ENCODE measurements at places on chromosomes 3 and 15.

GRCh38 chr3:54134713-54135112 is 12.4 kb downstream of the CACNA2D3 start:
- DNase-seq: no peak

DNA sequence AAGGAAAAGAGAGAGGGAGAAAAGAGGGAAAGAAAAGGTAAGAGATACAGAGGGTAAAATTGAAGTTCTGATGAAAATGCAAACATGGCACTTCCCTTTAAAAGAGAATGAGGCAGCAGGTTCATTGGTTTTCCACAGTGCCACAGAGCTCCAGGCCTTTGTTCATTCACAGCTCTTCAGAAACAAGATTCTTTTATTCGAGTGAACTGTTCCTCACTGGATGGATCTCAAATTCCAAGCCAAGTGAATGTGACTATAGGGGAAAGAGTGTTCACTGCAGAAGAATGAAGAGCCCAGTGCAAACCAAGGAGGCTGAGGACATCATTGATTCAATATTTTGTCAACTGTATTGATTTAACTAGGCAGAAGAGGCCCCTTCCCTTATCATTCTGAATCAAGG is 280.3 kb upstream of the PROK2 start:
- no peak for DNase-seq

DNA sequence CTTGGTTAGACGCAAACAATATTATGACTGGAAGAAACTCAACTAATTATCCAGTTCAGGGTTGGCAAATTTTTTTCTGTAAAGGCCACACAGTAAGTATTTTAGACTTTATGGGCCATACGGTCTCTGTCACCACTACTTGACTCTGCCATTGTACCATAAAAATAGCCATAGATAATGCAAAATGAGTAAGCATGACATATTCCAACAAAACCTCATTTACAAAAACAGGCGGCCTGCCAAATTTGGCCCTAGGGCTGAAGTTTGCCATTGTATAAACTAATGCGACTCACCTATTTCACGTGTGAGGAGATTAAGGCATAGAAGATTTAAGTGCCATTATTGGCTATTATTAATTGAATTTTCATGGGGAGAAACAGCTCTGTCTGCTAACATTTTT is 116.8 kb upstream of the CNTN6 start:
- no peak for DNase-seq

DNA sequence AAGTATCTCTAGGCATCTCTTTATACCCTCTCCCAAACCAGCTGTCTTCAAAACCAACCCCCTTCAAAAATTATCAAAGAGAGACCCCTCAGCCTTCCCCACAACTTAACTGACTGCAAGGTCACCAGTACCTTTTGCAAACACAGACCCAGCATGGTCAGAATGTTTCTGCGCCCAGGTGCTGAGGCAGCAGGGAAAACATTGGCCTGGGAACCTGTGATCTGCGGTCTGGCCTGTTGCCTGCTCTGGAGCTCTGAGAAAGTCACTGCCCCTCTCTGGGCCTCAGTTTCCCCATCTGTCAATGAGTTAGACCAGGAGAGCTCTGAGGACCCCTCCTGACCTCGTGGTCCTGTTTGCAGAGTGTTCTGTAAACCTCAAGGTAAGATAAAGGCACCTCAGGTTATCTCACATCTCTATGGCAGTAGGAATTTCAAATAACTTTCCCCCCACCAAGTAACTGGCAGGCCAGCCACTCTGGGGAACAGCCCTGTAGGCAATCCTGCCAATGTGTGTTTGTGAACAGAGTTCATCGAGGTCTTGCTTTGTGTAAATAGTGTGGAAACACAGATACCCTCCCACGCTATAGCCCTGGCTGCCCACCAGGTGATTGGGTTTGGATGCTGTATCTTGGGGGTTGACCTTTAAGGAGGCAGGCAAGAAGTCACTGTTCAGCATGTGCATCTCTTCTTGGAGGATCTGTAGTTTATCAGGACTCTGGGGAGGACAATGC is 50.0 kb upstream of the SMAD6 start:
- no peak for DNase-seq

DNA sequence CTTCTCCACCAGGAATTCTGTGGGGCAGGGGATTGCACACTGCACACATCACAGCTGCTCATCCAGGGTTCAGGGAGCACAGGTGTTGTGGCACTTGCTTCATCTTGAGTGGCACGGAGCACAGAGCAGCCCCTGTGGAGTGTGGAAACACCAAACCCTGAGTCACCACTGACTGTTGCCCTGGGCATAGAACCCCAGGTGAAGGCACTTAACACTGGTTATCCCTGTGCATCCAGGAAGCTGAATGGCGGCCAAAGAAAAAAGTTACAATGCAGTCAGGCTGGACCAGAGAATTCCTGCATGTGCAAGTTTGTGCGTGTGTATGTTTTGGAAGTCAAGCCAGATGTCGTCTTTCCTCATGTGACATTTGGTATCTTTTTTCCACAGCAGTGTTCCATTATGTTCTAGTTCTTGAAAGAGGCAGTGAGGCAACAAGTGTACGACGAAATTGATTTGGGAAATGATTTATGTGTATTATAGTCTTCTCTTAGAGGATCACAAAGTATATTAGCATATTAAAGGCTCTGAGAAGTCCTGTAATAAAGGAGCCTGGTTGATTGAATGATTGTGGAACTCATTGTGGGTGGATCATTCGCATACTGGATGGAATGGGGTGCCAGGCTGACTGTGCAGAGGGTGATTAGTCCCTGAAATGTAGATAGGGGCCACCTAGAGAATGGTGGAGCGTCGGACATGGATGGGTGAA is 292.3 kb downstream of the TLE3 start:
- no peak for DNase-seq

DNA sequence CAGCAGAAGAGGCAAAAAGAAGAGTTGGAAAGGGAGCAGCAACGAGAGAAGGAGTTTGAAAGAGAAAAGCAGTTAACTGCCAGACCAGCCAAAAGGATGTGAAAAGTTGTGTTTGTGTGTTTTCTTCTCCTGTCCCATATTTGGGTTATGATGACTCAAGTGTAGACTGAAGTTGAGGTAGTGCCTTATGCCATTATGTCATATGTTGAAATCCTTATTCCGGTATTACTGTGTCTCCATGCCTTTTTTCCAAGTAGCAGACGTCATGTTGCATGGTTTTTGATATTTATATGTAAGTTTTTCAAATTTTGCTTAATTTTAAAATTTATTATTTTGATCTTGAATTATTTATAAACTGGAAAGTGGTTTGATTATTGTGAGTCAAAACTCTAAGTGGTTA is 19.2 kb downstream of the BLOC1S6 start:
- DNase-seq: no peak

GRCh38 chr15:95600884-95601283 is 729.6 kb upstream of the NR2F2 start:
- no peak for DNase-seq

- DNase-seq: no peak
Observed at GRCh38 chr15:90013503-90013937, 12.4 kb downstream of the ZNF710 start.

DNA sequence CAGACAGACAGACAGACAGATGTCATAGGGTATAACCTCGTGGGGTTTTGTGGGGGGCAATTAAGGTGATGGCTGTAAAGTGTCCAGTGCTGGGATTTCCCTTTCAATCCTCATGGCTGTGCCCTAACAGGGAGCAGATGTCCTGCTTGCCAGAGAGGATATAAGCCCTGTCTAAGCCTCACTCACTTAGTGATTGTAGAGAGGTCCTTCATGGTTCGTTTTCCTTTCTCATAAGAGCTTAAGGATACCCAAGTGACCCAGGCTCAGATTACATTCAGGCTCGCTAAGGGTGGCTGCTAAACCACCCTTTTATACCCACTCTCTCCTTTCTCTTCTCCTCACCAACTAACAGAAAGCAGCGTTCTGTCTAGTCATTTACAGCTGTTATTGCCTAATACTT is 19.2 kb downstream of the LYSMD2 start:
- DNase-seq: no peak

DNA sequence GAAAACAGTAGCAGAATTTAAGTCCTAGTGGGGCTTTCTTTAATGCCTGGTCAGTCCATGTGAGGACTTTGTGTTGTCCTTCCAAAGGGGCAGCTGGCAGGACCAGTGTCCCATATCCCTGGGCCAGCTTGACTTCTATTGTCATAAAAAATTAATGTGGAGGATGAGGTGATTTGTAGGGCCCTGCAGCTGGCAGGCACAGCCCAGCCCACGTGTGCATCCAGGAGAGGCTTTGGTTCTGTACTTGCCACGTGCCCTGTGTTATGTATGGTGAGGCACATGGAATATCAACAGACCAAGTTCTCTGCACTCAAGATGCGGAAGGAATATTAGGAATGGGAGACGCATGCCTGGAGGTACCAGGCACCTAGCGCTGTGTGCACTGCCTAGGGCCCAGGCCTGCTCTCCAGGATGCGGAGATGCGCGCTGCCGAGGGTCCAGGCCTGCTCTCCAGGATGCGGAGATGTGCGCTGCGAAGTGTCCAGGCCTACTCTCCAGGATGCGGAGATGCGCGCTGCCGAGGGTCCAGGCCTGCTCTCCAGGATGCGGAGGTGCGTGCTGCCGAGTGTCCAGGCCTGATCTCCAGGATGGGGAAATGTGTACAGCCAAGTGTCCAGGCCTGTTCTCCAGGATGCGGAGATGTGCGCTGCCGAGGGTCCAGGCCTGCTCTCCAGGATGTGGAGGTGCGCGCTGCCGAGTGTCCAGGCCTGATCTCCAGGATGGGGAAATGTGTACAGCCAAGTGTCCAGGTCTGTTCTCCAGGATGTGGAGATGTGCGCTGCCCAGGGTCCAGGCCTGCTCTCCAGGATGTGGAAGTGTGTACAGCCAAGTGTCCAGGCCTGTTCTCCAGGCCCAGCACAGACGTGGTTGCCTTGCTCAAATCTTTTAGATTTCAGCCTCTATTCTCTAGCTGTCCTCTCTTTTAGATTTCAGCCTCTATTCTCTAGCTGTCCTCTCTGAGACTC is 183.3 kb upstream of the ROPN1 start:
- DNase-seq: no peak

- DNase-seq: no peak
Observed at GRCh38 chr15:97012986-97013385, 682.5 kb downstream of the NR2F2 start.

DNA sequence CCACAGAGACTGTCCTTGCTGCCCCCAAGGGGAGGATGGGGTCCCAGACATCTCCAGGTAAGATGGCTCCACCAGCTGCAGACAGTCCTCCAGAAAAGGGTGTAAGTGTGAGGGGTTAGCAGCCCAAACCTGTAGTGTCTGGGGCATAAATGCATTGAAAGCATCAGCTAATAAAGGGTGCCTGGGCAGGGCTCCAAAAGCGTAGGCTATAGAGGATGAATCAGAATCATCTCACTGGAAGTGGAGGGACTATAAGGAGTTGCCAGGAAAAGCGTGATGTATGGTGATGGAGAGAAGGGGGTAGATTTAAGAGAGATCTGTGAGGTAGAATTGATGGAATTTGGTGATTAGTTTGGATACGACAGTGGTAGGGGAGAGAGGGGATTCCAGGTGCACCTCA is 79.9 kb upstream of the ONECUT1 start:
- no peak for DNase-seq

DNA sequence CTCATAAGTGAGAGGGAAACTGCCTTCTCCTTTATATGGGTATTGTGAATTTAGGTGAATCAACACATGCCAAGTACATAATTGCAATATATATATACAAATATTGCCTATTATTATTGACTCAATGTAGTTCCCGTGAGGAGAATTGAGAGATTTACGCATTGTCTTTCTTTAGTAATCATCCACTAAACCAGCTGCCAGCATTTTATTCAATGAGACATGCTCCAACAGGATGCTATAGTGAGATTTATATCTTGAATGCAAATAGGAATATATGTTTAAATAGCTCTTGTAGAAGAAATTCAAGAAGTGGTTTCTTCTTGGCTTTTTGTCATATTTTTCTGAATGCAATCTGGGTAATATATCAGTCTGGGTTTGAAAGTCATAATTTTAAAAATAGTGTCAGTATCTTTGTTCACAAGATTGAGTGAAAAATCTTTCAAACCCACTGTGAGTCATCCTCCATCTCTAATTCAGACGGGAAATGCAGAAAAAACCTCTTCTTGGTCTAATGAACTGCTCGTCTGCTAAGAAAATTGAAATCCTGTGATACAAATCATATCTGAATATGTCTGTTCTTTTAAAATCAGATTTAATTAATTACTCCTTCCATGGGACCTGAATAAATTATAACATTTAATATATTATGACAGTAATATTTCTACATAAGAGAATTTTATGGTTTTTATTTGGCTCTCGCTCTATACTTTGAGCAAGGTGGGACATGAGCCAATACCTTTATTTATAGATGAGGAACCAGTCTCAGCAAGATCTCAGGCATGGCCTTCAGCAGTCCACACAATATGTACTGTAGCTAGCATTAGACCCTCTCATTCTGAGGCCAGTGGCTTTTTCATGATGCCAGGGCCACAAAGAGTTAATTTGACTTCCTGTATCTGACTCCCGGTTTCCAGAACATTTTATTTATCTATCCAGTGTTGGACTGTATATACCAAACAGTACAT is 516.0 kb downstream of the GABRG3 start:
- DNase-seq: no peak

- no peak for DNase-seq
Observed at GRCh38 chr3:124243177-124243859, 251.4 kb upstream of the ROPN1 start.

DNA sequence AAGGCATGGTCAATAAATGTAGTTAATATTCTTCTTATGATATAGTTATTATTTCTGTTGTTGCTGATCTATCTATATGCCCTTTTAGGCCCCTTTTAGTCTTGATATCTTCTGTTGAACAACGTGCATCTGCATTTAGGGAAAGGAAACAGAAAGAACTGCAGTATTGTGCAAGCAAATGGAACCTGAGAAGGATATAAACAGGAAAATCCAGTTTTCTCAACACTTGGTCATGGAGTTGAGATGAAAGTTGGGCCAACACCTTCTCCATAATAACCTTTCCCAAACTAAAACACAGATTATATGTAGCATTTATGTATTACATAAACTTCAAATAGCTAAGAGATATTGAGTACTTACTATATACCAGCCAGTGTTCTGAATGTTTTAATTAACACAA is 179.7 kb downstream of the ADAMTS9 start:
- no peak for DNase-seq

DNA sequence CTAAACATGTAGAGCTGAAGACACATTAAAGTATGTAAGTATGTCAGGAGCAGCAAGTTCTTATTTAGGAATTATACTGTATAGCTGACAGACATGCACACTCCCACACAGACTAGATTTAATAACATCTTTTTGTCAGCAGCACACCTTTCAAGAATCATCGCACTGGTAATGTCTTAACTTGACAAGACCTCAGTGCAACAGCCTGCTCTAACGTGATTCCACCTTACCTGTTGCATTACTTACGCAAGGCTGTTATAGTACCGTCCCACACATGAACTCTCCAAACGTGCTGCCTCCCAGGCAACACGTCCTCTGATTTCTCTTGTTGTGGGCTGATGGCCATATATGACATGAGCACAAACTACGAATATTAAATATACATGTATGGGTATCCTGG is 11.9 kb downstream of the CHRM5 start:
- no peak for DNase-seq

- peak; percentile 93 for DNase-seq
Observed at GRCh38 chr3:177781686-177782161, 584.4 kb upstream of the TBL1XR1 start.
